ENCODE measurements at places on chromosomes 13 and 19.

DNA sequence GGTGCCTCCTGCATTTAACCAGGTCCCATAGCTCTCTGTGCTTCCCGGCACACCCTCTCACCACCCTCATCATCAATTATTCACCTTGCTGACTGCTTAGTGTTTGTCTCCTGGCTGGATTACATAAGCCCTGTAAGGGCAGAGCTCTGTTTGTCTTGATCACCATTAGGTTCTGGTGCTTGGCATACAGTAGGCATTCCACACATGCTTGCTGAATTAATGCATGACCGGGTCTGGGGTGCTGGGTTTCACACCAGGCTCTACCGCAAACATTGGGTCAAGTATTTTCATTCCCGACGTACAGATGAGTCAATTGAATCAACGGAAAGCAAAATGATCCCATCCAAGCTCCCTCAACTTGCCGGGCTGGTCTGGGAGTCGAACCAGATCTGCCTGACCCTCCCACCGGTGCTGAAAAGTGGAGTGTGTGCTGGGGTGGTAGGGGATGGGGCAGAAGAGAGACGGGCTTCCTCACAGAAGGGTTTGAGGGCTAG lies 28.5 kb downstream of the VAV1 start:
- DNase-seq = no peak

- DNase-seq = no peak
Observed at GRCh38 chr19:49362048-49362928, at the start of gene TEAD2. Gene TEAD2, minus strand, starts transcription at chr19:49362416. Its CDS starts 2,341 bp downstream, at chr19:49360075.

- no peak for DNase-seq
Observed at GRCh38 chr19:13917888-13918406, 11.9 kb downstream of the CC2D1A start.

- DNase-seq = no peak
Observed at GRCh38 chr19:11737964-11738745, 591 bp downstream of the ZNF823 start.

DNA sequence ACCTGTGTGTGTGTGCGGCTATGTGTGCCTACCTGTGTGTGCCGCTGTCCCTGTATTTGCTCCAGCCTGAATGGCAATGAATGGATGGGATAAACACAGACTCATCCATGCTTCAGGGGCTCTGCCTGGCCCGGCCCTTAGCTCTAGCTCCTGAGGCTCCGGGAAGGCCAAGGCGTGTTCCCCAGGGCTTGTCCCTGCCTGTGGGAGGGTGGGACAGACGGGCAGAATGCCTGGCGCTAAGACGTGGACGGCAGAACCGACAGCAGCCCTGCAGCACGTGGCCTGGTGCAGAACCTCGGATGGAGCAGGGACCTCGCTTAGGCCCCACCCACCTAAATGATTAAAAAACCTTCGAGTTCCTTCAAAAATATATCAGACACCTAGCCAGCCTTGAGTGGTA lies 57.8 kb upstream of the C13orf46 start:
- DNase-seq = no peak

- no peak for DNase-seq
Observed at GRCh38 chr13:92346046-92346445, 880.6 kb upstream of the GPC6 start.

GRCh38 chr13:90414691-90415596 lies 932.5 kb upstream of the MIR17HG start:
- no peak for DNase-seq

DNA sequence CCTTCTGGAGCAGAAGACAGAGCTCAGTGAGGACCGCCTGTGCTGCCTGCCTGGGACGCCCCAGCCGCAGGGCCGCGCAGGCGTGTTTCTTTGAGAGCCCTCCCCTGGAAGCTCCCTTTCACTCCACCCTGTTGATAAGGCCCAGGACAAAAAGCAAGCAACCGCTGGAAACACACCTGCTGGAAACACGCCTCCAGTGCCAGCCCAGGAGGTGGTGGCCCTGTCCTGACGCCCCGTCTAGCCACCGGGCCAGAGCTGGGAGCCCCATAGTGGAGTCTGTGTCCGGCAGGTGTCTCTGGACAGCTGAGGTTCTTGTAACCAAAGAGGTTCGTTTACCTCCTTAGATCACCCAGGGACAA lies 173.8 kb downstream of the KATNAL1 start:
- no peak for DNase-seq

- DNase-seq = no peak
Observed at GRCh38 chr13:43054803-43055802, 31.7 kb downstream of the DNAJC15 start.

DNA sequence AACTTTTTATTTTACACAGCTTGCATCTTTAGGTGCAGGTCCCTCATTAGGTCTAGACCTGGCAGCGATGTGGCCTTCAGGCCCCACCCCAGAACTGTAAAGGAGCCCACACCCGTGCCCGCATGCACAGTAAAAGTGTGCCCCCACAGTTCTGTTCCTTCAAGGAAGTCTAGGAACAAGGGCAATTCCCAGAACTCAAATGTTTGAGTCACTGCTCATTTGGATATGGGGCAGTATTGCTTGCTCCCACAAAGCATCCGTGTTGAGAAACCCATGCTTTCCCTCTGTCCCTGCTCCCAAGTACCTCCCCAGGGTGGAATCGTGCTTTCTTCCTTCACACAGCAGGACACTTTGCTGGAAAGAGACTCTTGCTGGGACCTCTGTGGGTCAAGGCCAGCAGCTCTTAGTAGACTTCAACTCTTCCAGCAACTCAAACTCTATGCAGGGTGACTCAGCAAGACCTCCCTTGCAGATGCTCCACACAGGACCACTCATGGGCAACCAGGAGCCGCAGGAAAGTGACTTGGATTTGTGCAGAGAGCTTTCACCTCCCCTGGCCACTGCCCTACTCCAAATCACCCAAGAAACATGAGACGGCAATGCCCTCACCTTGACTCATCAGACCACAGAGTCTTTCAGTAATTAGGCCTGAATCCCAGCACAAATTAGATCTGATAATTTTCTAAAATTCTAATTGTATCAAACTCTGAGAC lies 12.3 kb downstream of the SLC7A1 start:
- DNase-seq = no peak

DNA sequence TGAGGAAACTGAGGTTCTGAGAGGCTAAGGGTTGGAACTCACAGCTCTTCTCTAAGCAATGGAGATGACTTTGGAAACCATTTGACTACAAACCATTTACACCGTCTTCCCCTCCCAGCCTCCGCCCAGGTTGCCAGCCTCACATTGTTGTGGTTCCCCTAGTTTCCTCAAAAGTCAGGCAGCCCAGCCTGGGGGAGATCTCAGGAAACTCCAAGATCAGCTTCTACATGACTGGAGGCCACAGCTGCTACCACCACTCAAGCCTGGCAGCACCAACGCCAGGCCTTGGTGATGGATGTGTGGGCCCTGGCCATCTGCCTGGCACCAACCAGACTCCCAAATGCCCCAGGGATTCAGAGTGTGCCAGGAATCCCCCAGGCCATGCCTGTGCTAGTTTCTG lies 207.9 kb downstream of the TSHZ3 start:
- no peak for DNase-seq

- DNase-seq = no peak
Observed at GRCh38 chr13:67880916-67881315, 650.8 kb upstream of the PCDH9 start.

GRCh38 chr13:112165712-112166111 lies 98.8 kb downstream of the SOX1 start:
- no peak for DNase-seq

DNA sequence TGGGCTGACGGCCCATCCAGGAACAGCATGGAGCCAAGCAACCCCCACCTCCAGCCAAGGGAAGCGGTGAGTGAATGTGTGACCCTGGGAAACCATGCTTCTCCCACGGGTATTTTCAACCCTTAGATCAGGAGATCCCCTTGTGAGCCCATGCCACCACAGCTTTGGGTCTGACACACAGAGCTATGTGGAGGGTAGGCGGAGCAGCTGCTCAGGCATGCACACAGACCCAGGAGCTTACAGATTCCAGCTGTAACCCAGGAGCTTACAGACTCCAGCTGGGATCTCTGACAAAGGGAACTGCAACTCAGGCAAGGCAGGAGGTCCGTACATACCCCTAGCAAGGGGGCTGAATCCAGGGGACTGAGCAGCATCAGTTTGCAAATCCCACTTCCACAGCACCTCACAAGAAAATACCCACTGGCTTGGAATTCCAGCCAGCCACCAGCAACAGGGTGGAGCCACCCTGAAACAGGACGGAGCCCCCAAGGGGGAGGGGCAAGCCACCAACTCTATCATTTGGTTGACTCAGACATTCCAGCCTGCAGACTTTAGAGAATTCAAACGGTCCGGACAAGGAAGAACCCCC lies 40.8 kb upstream of the RFXAP start:
- no peak for DNase-seq

GRCh38 chr19:55490478-55491432 lies 2.5 kb downstream of the SSC5D start:
- DNase-seq = no peak

DNA sequence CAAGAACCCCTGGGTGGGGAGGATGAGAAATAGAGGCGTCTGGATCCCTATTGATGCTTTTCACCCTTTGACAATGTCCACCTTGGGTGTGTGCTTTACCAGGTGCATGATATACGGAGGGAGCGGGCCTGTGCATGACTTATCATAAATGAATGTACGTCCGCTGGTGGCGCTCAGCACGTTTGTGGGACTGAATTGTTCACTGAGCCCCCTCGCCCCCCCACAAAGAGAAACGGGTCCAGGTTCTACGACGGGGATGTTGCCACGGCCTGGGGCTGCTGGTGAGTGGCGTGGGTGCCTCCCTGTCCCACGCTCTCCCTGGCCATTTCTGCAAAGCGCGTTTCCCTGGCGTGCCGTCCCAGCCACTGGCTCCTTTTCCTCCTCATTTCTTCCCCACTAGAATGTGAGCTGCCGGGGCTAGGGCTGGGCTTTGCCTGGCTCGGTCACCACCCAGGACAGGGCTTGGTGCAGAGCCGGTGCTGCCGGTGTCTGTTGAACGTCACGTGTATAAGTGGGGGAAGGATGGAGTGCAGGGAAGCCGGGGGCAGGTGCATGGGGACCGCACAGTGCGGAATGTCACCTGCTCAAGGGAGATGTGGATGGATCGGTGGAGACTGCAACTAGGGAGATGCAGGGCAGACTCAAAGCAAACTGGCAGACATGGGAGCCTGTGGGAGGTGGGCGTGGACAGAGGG lies 21.6 kb downstream of the LRRC4B start:
- no peak for DNase-seq

DNA sequence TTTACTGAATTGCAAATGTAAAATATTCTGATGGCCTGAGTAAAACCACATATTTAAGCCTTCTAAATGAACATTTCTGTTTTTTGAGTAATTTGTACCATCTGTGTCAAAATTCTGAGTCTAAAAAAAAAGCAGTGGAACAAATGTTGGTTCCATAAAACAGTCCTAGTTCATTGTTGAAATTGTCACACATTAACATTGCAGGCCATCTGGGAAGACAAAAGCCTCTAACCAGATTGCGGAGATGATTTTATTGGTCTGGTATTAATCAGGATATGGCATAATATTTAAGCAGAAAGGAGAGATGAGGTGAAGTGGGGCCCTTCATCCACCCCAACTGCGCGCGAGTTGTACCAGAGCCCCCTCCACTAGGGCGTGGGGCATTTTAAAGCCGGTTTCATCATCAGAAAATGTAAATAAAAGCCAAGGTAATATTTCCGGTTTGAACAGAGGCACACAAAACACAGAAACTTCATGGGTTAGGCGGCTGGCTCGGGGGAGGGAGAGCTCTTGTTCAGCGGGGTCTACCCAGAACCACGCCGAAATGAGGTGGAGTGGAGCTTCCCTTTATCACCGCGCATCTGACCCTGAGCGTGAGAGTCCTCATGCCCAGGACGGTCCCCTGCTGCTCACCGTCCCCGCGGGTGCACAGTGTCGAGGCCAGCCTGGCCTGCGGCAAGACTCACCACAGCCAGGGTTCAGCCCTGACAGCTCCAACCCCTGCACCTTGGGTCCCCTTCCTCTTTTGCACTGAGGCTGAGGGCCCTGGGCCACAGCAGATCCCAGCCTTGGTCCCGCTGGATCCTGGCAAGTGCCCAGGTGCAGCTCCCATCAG lies 169.2 kb downstream of the URI1 start:
- DNase-seq = no peak

DNA sequence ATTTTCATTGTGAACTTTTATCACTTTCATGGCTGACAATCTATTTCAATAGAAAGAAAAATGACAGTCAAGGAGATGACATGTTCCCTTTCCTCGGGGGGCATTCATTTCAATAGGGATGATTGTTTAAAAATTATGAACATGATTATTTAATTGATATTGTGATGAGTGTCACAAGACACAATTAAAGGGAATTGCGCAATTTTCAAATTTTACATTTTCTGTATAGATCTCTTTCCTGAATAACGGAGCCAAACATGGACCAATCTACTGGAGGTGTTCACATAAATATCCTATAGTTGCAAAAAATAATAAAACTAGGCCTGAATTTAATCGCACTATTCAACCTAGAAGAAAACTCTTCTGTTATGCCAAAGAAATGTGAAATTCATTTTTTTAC lies 1274.6 kb downstream of the SLITRK5 start:
- DNase-seq = no peak

DNA sequence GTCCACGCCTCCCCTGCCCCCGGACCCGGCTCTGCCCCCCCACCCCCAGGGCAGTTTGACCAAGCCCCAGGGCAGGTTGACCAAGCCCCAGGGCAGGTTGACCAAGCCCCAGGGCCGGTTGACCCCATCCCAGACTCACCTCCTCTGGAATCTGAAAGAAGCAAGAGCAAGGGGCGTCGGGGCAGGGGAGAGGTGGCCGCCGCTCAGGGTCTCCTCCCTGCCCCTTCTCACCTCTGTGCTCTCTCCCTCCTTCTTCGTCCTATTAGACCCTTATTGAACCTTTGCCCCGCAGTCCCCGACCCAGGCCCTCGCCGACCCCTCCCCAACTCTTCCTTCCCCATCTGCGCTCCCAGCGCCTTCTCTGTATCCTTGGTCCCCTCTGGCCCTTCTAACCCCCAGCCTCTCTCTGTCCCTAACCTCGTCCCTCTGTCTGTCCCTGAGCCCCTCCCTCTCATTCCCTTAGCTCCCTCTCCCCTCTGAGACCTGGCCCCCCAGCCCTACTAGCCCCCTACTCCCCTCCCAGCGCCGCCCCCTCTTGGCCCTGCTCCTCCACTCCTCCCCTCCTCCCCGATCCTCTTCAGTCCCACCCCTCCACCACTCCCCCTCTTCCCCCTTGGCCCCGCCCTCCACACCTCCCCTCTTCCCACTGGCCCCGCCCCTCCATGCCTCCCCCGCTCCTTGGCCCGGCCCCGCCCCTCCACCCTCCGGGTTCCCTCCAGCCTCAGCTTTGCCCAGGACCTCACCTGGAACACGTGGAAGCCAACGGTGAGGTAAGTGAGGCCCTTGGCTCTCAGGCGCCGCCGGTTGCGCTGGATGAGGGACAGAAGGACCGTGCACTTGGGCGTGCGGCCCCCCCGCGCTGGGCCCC lies 7.6 kb downstream of the CAPN12 start:
- no peak for DNase-seq

Data from NCI-H1436 treated with DMSO at 0.1 percent for 48 hours (cell line).